ENCODE measurements at places on chromosomes 7 and 10. TPM values are rescaled to one million over a fixed set of nuclear protein-coding genes. Genes with fewer than 3 reads are reported as not detected.

Gene OPN4
- polyA plus RNA-seq = 0.02 TPM

Gene METTL27
- 2.5 TPM for polyA plus RNA-seq

Gene CASTOR2
- polyA plus RNA-seq = 1.2 TPM

Gene SUN3
- not detected for polyA plus RNA-seq

Gene NEUROD6
- not detected for polyA plus RNA-seq

Gene ADRB1
- 8.9 TPM for polyA plus RNA-seq

Gene LEP
- polyA plus RNA-seq = 37.0 TPM

Gene COL17A1
- 0.45 TPM for polyA plus RNA-seq

Gene ARMC3
- 0.08 TPM for polyA plus RNA-seq

Gene STEAP1B
- polyA plus RNA-seq = 0.61 TPM

Gene PDE6C
- polyA plus RNA-seq = not detected

Gene TUBAL3
- 0.22 TPM for polyA plus RNA-seq

Gene FAM25C
- not detected for polyA plus RNA-seq

Gene FAM25G
- polyA plus RNA-seq = not detected

Gene ITPRID1
- polyA plus RNA-seq = not detected

Gene HEPACAM2
- polyA plus RNA-seq = 2.6 TPM

Gene ADAM12
- polyA plus RNA-seq = 9.2 TPM

Gene ARHGEF35
- 3.7 TPM for polyA plus RNA-seq

Gene ATG9B
- 0.37 TPM for polyA plus RNA-seq

Gene ZNF503
- polyA plus RNA-seq = 12.7 TPM

Gene NPY4R2
- not detected for polyA plus RNA-seq

Gene NUPR2
- 0.21 TPM for polyA plus RNA-seq

Gene IDI2
- 0.07 TPM for polyA plus RNA-seq

Gene LRCH4
- 23.5 TPM for polyA plus RNA-seq

Gene GPR26
- polyA plus RNA-seq = under 0.01 TPM

Gene CRPPA
- polyA plus RNA-seq = 0.49 TPM

Gene GDF2
- not detected for polyA plus RNA-seq

Gene LRRC4
- 3.1 TPM for polyA plus RNA-seq

Gene FAM204A
- polyA plus RNA-seq = 48.0 TPM

Gene ERVW-1
- polyA plus RNA-seq = not detected

Gene RBM33
- 10.6 TPM for polyA plus RNA-seq

Gene SLC26A3
- polyA plus RNA-seq = 0.27 TPM

Gene AOAH
- polyA plus RNA-seq = 12.6 TPM

Gene GNAT3
- polyA plus RNA-seq = not detected

Gene LYZL1
- polyA plus RNA-seq = not detected
